ENCODE measurements at places on chromosomes 16 and 17.

- DNase-seq: no peak
Measured at GRCh38 chr17:8462564-8462963, 26.9 kb downstream of the NDEL1 start.

DNA sequence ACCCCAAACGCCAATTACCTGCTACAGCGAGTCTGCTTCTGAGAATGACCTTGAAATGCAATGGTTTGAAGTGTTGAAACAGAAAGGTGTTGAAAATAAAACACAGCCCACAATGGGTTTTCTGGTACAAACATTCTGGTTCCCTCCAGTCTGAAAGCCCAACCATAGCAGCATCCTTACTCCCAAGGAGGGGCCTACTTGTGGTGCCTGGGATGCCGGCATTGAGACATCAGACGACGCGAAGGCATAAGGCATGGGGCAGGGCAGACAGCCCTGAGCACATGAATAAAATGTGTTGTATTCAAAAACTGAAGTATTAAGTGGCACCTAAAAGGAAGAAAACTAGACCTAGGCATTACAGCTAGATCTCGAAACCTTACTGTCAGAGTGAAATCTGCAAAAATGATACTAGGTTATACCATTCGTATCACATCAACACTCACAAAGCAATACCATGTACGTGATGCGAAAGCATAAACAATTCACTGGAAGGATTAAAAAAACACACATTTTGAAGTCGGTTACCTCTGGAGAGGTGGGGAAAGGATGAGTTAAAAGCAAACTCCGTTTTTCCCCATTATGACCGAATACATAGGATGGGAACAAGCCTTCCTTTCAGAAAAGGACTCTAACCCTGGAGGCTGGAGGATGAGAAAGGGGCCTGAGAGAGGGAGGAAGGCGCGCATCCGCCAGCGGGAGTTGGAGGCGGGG lies 702 bp downstream of the NUDT21 start:
- no peak for DNase-seq

DNA sequence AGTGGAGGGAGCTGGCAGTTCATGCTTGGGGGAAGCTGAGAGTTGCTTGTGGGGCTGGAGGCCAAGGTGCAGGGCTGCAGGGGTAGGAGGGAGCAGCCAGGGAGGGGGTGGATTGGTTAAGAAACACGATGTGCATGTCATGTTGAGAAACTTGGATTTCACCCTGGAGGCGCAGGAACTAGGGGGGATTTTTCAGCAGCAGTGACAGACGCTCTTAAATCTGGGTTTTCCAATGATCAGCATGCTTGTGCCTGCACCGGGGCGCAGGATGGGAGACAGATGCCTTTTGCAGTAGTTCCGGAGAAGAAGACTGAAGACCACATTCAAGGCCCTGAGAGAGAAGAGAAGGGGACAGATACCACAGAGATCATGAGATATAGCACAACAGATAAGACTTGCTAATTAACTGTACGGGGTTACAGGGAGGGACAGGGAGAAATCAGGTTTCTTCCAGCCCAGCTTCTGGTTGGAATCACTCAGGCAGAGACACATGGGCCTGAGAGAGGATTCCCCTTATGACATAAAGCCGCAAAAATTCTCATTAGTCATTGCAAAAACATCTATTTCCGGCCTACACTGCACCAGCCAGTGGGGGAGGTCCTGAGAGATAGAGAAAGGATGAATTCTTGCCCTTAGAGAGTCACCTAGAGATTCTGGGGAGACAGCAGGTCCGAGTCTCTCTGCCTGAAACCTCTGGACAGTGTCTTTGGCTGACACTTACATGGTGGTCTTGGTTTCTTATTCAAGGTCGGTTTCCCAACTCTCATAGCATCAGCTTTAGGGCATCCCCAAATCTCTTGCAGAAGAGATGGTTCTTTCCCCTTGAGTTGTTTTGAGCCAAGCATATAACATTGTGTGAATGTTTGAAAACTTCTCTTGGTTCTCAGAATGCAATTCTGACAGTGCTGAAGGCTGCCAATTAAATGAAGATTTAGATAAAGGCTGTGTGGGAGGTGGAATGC lies 27.1 kb downstream of the CDH13 start:
- DNase-seq: no peak

DNA sequence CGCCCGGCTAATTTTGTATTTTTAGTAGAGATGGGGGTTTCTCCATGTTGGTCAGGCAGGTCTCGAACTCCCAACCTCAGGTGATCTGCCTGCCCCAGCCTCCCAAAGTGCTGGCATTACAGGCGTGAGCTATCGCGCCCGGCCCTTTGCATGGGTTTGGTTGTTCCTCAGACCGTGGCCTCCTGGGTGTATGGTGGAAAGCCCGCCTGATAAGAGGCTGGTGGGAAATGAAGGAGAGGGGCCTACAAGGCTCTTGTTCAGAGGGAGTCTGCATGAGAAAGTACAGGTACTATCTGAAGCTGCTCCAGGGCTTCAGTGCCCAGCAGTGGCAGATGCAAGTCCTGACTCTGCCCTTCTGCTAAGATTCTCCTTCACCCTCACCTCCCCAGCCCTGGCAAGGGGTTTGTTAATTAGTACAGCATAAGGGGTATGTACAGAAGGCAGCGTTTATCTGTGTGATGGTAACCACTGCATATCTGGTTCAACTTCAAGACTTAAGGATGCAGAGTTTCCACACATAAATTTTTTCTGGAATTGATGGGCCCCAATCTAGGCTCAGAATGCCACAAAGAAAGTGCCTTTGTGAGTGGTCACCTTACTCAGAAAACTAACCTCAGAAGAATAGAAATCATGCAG lies 24.2 kb downstream of the GRB7 start:
- DNase-seq: no peak

- DNase-seq: no peak
Measured at GRCh38 chr16:20004931-20005330, 68.8 kb downstream of the GPR139 start.

DNA sequence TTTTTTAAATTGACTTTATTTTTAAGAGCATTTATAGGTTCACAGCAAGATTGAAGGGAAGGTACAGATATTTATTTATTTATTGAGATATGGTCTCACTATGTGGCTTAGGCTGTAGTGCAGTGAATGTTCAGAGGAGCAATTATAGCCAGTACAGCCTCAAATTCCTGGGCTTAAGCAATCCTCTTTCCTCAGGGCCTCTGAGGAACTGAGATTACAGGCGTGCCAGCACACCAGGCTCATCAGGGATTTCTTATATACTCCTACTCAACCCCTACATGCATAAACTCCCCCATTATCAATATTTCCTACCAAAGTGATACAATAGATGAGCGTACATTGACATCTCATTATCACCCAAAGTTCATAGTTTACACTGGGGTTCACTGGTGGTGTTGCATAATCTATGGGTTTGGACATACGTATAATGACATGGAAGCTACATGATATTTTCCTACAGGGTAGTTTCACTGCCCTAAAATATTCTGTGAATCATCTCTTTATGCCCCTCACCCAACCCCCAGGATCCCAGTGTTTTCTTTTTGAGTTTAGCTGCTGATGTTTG lies 33.5 kb downstream of the HS3ST3B1 start:
- no peak for DNase-seq

DNA sequence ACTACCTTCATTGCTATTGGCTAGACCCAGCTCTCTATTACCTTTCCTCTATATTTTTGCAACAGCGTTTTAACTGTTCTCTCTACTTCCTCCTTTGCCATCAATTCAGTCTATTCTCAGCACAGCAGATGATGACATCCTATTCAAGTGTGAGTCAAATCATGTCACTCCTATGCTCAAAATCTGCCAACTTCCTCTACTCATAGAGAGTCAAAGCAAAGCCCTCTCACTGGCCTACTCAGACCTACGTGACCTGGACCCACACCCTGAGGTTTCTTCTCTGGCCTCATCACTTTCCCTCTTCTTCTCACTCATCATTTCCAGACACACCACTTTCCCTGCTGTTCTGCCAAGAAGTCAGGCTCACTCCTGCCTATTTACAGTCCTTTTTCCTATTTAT lies 289.0 kb upstream of the AXIN2 start:
- no peak for DNase-seq

DNA sequence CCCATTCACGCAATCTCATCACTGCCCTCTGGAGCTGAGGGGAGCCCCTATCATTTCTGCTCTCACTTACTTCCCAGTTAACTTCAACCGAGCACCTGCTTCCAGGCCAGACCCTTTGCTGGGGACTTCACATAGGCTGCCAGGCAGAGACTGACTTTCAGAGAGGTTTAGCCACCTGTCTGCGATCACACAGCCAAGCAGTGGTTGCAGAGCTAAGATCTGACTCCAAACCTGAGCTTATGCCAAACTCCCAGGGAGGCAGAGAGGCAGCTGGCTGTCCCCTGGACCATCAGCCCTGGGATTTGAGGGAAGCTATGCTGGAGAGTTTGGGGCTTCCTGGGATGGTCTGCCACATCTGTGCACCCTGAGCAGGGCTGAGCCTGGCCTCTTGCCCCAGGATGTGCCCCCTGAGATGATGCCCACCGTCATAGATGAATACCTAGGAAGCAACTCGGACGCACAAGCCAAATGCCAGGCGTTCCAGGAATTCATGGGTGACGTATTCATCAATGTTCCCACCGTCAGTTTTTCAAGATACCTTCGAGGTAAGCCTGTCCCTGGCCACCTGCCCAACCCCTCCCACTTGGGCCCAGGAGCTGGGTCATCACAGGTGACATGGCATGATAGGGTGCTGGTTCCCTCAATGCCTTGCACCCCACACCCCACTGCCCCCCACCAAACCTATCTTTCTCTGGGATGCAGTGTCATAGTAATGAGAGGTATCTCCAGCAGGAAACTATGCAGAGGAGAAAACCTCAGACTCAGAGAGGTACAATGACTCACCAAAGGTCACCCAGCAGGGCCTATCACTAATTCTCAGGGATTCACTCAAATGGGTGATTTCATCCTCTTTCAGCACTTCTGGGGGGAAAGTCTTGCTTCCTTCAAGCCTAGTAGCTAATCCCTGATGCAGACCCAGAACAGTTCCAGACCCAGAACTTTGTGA lies 10.0 kb downstream of the CES3 start:
- no peak for DNase-seq

DNA sequence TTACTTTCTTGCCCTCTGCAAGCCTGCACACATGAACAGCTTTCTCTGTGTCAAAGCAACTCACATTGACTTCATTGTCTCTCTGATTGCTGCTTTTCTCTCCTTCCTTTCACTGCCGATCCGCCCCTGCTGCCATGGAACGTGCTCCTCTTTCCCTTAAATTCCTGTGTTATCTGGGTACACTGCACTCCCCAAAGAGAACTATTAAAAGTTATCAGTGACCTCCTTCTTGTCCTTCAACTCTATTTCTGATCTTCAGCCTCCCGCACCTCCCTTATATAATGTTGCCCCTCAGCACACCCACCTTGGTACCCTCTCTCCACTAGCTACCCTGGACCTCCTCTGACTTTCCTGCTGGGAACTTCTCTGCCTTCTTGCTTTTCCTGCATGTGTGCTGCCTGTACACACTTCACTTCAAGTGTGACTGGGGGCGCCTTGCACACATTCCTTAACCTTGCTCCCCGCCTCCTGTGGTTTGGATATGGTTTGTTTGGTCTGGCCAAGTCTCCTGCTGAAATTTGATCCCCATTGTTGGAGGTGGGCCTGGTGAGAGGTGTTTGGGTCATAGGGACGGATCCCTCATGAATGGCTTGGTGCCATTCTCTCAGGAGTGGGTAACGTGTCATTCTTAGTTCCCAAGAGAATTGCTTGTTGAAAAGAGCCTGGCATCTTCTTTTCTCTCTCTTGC lies 26.7 kb upstream of the PMP22 start:
- no peak for DNase-seq

GRCh38 chr16:27756206-27756970 lies 206.4 kb downstream of the KATNIP start:
- no peak for DNase-seq

GRCh38 chr17:81666092-81666341 lies 388 bp downstream of the OXLD1 start:
- no peak for DNase-seq

DNA sequence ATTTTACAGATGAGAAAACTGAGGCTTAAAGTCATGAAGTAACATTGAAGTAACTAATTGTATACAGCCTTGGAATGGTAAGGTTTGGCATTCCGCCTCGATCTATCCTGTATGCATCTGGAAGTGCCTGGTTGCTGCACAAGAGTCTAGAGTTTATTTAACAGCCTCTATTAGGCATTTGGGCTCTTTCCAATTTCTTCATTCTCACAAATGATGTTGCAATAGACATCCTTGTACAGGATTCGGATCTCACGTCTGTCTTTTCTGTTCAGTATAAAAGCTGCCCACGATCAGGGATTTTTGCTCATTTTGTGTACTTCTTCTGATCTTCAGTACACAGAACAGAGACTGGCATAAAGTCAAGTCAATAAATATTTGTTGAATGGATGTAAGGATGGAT lies 100.5 kb downstream of the AIPL1 start:
- no peak for DNase-seq

DNA sequence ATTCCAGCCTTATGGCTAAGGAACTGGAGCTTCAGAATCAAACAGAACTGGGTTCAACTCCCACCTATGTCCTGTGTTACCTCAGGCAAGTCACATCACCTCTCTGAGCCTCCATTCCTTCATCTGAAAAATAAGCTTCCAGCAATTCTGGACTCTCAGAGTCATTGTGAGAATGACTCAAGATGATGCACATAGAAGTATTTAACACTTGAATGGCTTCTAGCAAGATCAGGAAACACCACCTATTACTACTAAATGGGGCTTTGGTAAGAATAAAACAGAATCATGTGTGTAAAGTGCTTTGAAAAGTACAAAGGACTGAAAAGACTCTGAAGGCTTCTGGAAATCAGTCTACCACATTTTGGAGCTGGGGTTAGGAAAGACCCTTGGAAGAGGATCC lies 30.8 kb upstream of the CALB2 start:
- DNase-seq: no peak

GRCh38 chr17:60159479-60159866 lies 9.7 kb downstream of the CA4 start:
- DNase-seq: no peak

- DNase-seq: no peak
Measured at GRCh38 chr17:4232168-4232813, 31.5 kb downstream of the ANKFY1 start.

- no peak for DNase-seq
Measured at GRCh38 chr17:81385320-81386111, 9.7 kb upstream of the BAHCC1 start.

DNA sequence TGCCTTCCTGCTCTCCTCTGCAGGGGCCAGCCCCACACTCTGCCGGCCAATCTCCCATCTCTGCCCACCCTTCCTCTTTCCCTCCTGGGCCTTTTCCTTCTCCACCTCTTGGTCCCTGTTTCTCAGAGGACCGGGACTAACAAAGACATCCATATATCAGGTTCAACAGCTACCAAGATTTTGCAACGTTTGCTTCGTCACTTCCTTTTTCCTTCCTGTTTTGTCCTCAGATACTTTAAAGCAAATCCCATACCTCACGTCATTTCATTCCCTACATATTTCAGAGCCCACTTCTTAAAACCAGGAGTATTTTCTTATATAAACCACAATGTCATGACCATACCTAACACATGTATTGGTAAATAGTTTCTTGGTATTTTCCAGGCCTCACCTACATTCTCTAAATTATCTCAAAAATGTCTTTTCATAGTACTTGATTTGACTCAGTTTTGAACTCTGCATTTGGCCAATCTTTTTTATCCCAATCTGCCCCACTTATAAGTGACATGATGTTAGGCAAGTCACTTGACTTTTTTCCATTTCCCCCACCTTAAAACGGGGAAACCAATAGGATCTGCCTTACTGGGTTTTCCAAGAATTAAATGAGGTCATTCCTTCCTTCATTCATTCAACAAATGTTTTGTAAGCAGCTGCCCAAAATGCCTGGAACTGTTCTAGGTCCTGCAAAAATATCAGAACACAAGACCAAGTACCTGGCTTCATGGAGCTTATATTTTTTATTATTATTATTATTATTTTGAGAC lies 7.2 kb upstream of the USP10 start:
- DNase-seq: no peak
